NCI-H446 (cell line): ENCODE measurements at places on chromosomes 16 and 17.

DNA sequence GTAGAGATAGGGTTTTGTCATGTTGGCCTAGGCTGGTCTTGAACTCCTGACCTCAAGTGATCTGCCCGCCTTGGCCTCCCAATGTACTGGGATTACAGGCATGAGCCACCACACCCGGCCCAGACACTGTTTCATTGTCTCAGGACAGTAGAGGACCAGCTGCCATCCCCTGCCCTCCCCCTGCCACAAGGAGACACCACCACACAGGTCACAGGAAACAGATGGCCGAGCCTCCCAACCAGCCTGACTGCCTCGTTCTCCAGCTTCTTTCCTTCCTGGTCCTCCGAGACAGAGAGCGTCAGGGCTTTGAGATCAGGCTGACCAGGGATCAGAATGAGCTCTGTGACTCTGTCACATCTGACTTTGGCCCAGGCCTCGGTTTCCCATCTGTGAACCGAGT is 20.8 kb upstream of the RNPS1 start:
- DNase-seq, result no peak

- no peak for DNase-seq
Observed at GRCh38 chr16:22728167-22728836, 85.7 kb upstream of the HS3ST2 start.

DNA sequence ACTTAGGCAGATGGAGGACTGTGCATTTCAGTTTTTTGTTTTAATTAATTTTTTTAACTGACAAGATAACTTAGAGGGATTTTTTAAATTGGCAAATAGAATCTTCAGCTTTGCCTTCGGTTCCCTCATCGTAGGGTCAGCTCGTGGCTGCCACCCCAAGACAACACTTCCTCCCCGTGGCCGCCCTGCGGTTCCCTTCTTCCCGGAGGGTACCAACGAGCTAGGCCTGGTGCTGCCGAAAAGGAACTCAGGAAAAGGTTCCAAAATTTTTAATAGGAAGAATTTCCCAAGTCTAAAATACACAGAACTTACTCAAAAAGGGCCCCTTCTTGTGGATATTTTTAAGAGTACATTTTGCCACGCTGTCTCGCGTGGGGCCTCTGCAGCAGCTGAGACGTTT is 210.4 kb upstream of the CHMP6 start:
- no peak for DNase-seq

DNA sequence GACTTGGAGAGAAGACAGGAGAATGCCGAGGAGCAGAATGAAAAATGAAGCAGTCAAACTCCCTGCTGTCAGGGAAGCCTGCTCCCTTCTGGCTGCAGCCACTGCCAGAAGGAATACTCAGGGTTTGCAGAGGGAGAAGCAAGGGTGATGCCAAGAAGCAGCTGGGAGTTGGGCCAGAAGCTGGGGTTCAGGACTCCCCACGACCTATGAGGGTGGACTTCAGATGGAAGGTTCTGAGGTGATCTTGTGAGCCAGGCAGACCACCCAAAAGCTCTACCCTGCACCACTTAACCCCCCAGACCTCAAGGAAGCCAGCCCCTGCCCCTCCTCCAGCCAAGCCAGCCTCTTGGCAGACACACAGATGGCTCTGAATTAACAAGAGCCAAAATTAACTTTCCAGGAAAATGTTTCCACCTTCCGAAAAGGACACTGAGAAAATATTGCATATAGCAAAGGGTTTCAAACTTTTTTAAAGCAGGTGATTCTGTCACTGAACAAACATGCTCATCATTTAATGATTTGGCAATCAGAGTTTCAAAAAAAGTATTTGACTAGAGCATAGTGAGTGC is 126.0 kb upstream of the ERCC4 start:
- DNase-seq, result peak; percentile 78

DNA sequence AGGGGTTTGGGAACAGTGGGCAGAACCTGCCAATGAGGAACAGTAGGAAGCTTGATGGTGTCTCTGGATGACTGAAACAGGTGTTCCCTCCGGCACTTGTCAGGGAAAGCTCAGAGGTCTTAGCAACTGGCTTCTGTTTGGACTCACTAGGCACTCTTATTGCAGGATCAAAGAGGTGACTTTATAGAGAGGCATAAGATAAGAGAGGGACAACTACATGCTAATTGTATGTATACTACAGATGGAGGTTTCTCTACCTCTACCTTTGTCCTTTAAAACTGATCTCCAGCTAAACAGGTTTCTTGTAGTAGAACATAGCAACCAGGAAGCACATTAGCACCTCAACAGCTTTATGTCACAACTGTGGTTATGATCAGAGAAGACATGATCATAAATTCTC is 7.6 kb downstream of the CNTD1 start:
- DNase-seq, result no peak

DNA sequence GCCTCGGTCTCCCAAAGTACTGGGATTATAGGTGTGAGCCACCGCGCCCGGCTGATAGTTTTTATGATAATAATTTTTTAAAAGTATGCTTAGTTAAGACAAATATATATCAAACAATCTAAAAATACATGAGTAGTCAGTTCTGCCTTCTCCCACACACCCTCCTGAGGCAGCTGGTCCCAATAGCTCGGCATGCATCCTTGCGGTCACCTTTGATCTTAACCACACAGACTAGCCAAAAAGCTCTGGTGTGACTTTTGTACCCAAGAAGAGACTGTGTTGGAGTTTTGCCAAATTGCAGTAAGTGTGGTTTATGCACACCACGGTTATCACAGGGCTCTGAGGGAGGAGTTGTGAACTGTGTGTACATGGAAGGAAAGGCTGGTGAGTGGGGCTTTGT is 25.6 kb downstream of the ATP6V0A1 start:
- DNase-seq, result no peak

DNA sequence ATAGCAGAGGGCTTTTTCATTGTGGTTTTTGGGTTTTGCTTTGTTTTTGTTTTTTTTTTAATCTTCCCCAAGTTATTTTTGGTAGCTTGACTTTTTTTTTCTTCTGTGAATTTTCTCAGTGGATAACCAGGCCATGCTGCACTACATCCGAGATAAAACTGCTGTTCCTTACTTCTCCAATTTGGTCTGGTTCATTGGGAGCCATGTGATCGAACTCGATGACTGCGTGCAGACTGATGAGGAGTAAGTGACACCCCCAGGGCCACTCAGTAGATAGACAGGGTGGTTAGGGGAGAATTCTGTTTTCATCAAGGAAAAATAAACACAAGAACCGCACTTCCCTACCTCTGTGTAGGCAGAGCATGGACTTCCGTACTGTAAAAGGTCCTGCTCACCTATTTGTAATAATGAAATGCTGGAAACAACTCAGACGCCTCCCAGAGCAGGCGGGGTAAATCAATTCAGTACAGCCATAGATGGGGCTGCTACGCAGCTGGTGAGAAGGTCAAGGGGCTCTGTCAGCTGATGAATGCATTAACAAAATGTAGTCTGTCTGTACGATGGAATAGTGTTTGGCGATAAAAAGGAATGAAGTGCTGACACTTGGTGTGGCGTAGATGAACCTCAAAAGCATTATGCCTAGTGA is 28.6 kb downstream of the CLEC16A start:
- DNase-seq, result no peak

GRCh38 chr16:17098685-17099084 is 372.1 kb downstream of the XYLT1 start:
- no peak for DNase-seq

DNA sequence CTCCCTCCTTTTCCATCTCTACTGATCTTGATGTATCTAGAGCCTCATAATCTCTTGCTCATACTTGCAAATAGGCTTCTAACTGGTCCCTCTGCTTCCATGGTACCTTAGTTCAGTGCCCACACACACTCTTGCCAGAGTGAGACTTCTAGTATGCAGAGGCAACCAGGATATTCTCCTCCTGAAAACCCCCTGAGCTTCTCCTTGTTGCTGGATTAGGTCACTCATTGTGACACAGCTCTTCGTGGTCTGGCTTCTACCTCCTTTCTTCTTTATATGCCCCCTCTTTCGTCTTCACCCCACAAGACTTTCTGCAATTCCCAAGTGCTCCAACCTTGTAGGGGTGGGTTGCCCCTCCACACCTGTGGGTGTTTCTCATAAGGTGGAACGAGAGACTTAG is 2.5 kb upstream of the FAM20A start:
- DNase-seq, result no peak

DNA sequence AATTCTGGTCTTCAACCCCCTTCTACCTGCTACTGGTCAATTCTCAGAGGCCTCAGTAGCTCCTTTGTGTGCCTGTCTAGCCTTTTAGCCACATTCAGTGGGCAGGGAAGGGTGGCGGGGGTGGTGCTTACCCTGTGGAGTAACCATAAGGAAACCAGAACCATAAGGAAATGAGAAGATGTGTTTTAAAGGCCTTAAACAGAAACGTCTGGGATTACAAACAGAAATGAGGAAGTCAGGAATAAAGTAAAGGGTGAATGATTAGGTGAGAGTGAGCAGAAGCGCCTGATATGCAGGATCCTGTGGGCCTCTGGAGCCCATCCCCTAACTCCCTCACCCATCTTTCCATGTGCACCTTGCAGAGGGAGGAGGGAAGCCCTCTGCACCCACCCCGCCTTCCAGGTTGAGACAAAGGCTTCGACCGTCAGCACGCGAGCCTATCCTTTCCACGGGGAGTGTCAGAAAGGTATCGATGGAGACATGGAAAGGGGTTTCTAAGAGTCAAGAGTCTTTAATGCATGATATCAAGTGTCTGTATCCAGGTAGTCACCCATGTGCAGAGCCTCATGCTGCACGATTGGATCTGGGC is 20.4 kb downstream of the KIAA0513 start:
- no peak for DNase-seq

DNA sequence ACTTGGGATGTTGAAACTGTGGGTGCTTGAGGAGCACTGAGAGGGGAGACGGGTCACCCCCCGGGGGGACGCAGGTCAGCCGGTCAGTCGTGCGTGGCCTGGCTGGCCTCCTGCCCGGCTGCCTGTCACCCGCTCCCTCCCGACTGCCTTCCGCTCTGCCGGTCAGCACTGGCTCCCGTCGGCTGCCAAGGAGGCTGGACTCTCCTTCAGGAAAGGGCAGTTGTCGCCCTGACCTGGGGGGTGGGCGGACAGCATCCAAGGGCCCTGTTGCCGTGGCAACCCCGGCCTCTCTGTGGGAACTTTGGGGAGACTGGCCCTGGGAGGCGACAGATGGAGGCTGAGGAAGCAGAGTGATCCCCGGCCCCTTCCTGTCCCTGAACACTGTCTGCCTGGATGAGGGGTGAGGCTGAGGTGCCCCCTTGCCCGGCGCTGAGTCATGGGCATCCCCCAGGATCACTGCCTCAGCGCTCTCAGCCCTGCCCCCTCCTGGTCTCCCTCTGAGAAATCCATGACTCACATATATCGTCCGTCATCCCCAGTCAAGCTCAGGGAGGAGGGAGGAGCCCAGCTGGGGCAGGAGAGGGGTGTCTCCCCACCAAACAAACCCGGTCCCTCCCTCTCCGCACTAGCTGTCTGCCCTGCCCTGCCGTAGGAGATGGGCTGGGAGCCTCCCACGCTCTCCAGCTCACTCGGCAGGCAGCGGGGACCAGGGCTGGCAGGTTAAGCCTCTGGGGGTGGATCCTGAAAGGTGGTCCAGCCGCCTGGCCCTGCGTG is at the start of gene ADGRG1:
Gene ADGRG1, plus strand, starts transcription at position 623 of the 774 bp plus-strand sequence. CDS start 21,658 bp downstream, outside the sequence.
- no peak for DNase-seq

DNA sequence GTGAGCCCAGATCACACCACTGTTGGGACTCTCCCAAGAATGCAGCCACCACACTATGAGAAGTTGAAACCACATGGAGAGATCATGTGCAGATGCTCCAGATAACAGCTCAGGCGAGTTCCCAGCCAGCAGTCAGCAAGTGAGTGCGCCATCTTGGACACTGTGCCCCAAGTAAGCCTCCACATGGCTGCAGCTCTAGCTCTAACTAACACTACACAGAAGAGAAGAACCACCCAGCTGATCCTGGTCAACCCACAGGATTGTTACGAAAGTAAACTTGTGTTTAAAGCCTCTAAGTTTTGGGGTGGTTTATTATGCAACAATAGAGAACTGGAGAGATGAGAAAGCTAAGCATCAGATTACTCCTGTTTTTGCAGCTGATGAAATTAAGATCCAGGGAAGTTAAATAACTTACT is 25.8 kb downstream of the SLC38A7 start:
- DNase-seq, result no peak

DNA sequence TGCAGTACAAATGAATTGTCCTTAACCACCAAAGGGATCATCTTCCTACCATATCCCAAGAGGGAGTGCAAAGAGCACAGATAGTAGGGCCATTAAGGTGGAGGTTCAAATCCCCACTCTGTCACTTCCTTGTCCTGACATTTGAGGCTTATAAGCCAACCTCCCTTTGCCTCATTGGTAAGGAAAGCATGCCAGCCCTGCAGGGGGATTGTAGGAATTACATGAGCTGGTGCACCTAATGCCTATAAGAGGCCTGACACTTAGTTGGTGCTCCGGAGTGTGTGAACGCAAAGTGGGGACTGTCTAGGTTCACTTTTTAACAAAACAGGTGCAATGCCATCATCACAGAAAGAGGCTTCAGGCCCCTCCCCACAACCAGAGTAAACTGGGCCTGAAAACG is 374.4 kb downstream of the SNX29 start:
- no peak for DNase-seq

GRCh38 chr17:44601973-44602372 is 44.7 kb downstream of the FZD2 start:
- DNase-seq, result no peak

DNA sequence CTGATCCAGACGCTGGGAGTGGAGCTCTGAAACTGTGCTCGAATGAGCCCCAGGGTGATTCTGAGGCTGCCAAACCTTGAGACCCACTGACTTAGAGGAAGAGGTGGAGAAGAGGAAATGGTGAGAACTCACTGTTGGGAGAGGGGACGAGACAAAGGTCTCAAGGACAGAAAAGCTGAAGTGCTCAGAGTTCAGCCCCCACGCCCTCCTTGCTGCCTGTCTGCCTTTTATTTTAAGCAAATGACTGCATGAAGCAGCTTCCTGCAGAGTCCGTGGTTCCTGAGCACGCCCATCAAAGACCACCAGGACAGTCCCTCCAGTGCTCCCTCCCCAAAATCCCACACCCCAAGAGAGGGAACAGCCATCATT is 20.4 kb downstream of the COTL1 start:
- no peak for DNase-seq

GRCh38 chr17:65559804-65560627 is 1.4 kb downstream of the AXIN2 start:
- no peak for DNase-seq

GRCh38 chr16:84532291-84532724 is 27.8 kb upstream of the MEAK7 start:
- DNase-seq, result no peak

- DNase-seq, result no peak
Observed at GRCh38 chr17:44905006-44906000, 6.1 kb upstream of the EFTUD2 start.

DNA sequence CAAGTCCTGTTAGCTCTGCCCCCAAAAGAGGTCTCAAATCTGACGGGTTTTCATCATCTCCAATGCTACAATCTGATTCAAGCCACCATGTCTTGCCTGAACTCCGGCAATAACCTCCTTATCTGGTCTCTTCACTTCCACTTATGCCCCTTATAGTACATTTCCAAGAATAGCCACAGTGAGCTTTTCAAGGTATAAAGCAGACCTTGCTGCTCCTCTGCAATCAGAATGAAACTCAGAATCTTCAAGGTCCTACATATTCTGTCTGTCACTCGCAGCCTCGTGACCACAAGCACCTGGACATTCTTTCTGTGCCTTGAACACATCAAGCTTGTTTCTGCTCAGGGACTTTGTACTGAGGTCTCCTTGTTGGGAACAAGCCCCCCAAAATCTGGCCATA is 84.7 kb downstream of the YPEL2 start:
- no peak for DNase-seq

GRCh38 chr17:60356940-60357339 is 35.0 kb downstream of the USP32 start:
- no peak for DNase-seq
